ENCODE measurements at places on chromosomes 6 and 20.

GRCh38 chr6:125841356-125842090 lies 50.8 kb downstream of the NCOA7 start:
- no peak for DNase-seq

DNA sequence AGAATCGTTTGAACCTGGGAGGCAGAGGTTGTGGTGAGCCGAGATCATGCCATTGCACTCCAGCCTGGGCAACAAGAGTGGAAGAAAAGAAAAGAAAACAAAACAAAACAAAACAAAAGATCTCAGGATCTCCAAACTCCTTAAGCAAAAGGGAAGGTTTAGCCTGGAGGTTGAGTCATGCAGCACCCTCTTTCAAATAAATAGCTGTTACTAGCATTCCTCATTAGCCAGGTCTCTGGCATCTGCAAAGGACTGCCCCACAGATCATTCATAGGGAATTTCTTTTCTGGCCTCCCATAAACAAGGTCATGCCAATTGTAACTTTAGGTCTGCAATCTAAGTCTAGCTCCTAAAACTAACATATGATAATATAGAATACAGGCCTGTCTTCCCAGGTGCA lies 37.2 kb downstream of the EDN1 start:
- no peak for DNase-seq

- no peak for DNase-seq
Measured at GRCh38 chr6:116016846-116017545, 43.7 kb downstream of the FRK start.

DNA sequence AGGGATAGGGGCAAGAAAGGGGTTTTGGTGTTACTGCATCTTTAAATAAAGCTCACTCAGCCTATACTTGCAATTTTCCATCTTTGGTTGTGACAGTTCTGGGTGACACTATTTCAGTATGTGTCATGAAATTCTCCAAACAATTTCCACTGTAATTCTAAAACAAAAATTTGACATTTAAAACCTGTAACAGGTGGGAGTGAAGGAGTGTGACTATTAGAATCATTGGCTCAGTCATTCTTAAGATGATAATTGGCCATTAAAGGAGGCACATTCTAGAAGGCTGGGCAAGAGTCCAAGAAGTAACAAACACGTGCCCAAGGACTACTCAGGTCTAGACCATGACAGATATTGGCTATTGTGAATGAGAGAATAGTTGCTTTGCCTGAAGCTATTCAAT lies 153.3 kb upstream of the ARG1 start:
- DNase-seq: no peak

GRCh38 chr6:128242765-128243403 lies 277.5 kb downstream of the PTPRK start:
- DNase-seq: no peak

DNA sequence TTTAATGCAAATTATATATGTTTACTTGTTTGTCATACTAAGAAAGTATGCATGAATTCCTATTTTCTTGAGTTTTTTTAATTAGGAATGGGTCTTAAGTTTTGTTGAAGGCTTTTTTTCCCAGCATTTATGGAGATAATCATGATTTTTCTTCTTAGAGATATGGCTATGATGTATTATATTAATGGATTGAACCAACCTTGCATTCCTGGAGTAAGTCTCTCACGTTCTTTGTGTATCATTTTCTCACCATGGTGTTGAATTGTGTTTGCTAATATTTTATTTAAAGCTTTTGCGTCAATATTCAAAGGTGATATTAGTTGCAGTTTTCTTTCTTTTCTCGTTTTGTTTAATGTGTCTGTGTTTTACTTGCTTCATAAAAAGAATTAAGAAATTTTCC lies 48.4 kb upstream of the SLC35D3 start:
- DNase-seq: peak; percentile 3
